ENCODE measurements at places on chromosomes 3 and 15.

DNA sequence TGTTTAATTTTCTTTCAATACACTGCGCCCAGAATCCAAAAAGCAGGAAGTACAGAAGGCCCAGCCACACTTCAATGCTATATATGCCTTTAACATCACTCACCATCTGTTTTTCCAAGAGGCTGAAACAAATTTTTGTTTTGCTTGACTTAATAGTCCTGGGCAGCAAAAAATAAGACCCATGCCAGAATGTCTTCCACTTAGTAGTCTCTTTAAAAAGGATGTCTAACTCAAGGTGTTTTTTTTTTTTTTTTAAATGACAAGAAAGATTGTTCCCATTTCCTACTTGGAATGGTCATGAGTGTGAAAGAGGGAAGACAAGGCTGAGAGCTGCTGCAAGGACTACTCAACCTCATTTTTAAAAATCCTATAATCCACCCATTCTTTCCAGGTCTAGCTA lies 590.3 kb upstream of the SGO1 start:
- no peak for DNase-seq

DNA sequence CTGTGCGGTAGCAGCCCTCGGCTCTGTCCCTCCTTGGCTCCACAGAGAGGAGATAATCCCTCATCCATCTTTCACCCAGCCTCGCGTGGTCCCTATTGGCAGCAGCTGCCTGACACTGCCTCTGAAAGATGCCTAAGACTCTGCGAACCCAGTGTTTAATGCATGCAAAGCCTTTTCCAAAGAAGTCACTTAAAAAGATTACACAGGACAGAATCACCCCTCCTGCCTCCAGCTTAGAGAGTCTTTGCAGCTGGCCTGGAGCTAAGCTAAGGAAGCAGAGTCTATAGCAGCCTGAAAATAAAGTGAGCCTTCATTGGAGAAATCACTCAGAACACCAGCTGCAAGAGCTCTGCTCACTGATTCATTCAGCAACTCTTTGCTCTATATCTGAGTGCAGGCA lies 247.2 kb downstream of the SHQ1 start:
- no peak for DNase-seq

- no peak for DNase-seq
Measured at GRCh38 chr15:81280696-81281455, 43.1 kb downstream of the STARD5 start.

DNA sequence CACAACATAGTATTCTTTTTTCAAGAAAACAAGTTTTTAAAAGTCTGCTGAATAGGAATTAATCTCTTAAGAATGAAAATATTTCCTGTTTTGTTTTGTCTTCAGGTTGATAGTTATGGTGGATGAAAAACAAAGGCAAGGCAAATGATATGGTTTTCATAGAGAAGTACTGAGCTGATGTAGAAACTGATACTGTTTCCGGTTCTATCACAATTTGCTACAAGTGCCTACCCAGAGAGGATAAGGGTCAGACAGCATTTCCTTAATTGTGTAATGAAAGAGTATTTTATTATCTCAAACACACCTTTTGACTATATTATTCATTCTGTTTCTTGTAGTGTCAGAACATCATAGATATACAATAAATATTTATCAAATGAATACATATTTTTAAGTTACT lies 836.3 kb downstream of the SQOR start:
- DNase-seq, result no peak

DNA sequence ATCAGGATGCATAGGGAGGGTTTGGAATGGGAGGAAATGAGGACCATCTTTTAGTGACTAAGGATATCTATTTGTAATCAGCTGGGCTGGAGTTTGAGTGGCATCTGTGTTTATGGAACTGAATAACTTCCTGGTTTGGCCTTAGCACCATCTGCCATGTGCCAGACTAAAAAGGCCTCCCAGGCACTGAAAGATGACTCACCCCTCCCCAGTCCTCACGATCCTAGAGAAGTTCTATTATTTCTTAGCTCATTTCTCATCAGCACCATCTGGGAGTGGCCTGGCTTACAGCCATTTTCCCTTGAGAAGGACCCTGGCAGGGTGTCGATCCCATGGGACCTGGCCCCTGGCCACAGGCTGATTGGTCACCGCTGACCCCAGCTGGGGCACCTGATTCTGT lies 23.9 kb upstream of the CTXND1 start:
- peak; percentile 50 for DNase-seq

DNA sequence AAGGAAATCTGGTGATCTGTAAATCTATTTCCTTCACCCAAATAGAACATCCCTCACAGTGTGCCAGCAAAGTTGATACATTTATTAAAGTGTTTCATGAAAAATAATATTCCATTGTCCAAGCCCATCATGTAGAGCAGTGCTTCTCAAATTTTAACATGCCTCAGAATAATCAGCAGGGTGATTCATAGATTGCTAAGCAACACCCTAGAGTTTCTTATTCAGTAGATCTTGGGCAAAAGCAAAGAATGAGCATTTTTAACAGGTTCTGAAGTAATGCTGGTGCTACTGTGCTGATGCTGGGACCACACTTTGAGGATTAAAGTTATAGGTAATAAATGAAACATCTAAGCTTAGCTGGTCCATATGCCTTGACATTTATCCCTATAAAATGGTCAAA lies 210.5 kb downstream of the ZIC4 start:
- peak; percentile 11 for DNase-seq

- DNase-seq, result no peak
Measured at GRCh38 chr15:89119489-89120478, 31.5 kb downstream of the ABHD2 start.

DNA sequence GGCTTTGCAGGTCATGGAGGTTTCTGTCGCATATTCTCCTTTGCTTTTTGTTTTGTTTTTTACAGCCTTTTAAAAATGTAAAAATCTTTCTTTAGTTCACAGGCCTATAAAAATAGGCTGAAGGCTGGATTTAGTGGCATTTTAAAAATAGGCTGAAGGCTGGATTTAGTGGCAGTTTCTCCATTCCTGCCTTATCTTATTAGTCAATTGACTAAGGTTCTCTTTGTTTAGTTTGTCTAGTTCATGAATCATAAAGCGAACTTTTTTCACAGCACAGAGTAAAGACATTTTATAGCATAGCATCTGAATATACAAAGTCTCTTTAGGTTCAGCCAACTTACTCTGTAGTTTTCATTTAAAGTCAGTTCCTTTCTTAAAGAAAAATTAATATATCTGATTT lies 31.4 kb downstream of the AP4E1 start:
- DNase-seq, result peak; percentile 42

- peak; percentile 79 for DNase-seq
Measured at GRCh38 chr3:129211772-129212171, 28.1 kb upstream of the CNBP start.

- DNase-seq, result no peak
Measured at GRCh38 chr3:22297436-22297835, 546.4 kb upstream of the ZNF385D start.

DNA sequence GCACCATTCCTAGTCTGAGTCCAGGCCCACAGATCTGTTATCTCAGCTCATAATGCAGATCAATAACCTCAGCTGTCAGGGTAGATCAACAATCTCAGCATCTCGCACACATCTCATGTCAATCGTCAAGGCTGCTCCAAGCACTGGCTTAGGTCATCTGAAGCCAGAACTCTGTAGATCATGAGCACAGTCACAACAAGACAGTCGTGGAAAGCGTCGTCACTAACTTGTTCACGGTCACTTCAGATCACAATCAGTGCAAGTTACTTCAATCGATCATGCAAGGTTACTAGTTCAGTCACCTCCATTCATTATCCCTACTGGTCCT lies 71.8 kb downstream of the RBPMS2 start:
- DNase-seq, result no peak

- peak; percentile 76 for DNase-seq
Measured at GRCh38 chr3:157122116-157122515, 37.8 kb downstream of the CCNL1 start.

DNA sequence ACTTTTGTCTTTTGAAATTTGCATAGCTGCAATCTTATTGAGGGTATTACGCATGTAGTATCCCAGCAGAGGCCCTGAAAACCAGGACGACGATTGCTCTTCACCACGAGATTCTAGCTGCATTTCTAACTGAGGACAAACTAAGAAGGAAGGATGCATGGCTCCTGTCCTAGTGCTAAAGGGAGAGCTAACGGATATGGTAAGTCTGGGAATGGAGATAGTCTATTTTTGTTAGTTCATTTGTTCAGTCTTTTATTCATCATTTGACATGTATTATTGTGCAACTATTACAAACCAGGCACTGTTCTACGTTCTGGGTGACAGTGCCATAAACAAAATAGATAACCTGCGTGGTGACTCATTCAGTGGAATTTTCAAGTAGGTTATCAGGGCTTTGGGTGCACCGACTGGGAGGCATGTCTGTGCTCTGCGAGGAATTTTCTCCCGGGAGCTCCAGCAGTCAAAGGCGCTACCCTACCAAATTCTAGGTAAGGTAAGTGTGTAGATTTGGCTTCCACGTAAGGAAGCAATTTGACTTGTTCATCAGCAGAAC lies 51.9 kb upstream of the ETV5 start:
- DNase-seq, result no peak

DNA sequence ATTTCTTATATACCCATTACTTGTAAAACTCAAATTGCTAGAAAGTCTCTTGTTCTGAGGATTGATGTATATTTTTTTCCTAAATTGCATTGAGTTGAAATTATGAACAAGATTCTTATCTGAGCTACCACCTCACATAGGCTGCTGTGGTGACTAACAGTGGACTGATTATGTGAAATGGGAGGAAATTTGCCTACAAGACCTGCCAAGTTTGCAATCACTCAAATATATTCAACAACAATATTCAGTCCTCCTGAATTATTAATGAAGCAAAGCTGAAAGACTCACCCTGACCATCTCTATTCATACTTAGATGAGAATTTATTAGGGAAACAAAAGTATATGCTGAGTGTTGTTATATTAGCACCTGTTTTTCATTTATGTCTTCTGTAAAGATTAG lies 412.6 kb upstream of the SEMA6D start:
- DNase-seq, result no peak

DNA sequence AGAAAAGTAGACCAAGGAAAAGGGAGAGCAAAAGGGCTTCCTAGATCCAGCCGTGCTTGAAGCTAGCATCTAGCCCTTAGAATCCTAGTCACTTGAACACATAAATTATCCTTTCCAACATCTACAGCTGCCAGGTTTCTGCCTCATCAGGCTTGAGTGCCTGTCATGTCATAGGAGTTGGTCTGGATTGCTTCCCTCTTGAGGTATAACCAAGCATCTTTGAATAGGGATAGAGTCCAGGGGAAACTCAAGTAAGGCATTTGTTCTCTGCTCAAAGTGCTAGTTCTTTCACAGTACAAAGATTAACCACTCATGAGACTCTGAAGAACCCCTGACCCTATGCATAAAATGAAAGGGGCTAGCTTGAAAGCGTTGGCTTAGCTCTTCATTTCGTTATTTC lies 72.3 kb downstream of the SLCO3A1 start:
- no peak for DNase-seq

DNA sequence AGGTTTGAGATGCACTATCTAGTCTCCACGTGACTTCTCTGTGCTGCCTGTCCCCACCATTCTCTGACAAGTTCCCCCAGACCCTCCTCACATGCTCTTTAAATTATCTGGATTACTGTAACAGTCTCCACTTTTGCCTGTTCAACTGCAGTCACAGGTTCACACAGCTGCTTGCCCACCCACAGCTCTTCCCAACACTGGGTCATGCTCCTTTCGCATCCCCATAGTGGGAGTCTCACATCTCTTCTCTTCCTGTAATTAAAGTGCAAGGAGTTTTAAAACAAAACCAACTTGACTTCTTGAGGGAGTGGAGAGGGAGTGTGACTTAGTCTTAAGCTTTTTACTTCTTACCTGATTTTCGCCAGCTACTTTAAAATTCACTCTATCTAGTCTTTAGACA lies 178.8 kb downstream of the PLCL2 start:
- DNase-seq, result no peak

GRCh38 chr3:106068381-106068780 lies 199.6 kb upstream of the CBLB start:
- DNase-seq, result no peak

- DNase-seq, result no peak
Measured at GRCh38 chr15:71800190-71800589, 10.2 kb upstream of the NR2E3 start.

DNA sequence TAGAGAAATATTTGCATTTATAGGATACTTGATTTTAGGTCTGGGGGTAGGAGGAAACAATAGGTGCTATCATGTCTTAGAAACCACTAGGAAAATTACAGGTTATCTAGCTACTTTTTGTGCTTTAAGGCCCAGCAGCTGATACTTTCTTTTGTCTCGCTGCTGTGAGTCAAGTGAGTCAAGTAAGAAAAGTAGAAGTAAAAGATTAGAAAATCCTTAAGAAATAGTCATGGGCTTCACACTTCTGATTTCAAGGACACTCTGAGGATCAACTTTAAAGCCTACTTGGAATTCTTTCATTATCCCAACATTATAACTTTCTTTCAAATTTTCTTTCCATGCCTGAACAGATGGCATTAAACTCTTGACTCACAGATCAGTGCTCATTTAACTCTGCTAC lies 95.2 kb upstream of the RBMS3 start:
- no peak for DNase-seq

GRCh38 chr3:185954366-185954723 lies 16.5 kb upstream of the TRA2B start:
- no peak for DNase-seq

- no peak for DNase-seq
Measured at GRCh38 chr3:168512802-168513201, 417.1 kb upstream of the GOLIM4 start.

- no peak for DNase-seq
Measured at GRCh38 chr3:109154979-109155378, 18.5 kb downstream of the C3orf85 start.

DNA sequence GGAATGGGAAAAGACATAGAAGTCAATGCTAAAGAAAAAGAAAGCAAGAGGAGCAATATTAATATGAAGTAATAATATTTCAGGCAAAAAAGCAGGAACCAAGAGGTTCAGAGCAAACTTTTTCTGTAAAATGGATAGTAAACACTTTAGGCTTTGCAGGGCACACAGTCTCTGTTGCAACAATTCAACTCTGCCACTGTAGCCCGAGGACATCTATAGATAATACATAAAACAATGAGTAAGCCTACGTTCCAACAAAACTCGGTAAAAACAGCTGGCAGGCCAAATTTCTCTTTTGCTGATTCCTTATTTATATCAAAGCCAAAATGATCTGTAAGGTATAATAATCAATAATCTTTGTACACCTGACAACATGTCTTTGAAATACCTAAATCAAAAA lies 56.8 kb downstream of the SMAD6 start:
- no peak for DNase-seq

DNA sequence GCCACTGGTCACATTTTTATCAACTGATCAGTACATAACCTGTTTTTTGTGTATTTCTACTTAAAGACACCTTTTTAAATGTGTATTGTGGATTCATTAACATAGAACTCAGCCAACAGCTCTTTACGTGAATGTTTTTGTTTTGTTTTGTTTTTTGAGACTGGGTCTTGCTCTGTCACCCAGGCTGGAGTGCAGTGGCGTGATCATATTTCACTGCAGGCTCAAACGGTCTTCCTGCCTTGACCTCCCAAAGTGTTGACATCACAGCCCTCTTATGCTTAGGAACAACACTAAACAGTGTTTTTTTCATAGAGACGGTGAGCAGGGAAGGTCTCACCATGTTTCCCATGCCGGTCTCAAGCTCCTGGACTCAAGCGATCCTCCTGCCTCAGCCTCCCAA lies 9.9 kb downstream of the PSMA4 start:
- no peak for DNase-seq

- no peak for DNase-seq
Measured at GRCh38 chr15:43214169-43214568, 6.6 kb downstream of the EPB42 start.

Data from HFFc6 (cell line).